Right lobe of liver (tissue), 6 donors: ENCODE measurements at places on chromosomes 6 and 20. TPM values are rescaled to one million over a fixed set of nuclear protein-coding genes. Genes with fewer than 3 reads are reported as not detected.

- H3K4me3 ChIP-seq, result no peak overlapping the region
- no peak for DNase-seq
- H3K27me3 ChIP-seq, result no peaks in the 10 kb centered on the region
- no peaks in the 10 kb centered on the region for H3K4me1 ChIP-seq
These were observed 74.5 kb upstream of the SRSF6 start for GRCh38 chr20:43383026-43383795.

DNA sequence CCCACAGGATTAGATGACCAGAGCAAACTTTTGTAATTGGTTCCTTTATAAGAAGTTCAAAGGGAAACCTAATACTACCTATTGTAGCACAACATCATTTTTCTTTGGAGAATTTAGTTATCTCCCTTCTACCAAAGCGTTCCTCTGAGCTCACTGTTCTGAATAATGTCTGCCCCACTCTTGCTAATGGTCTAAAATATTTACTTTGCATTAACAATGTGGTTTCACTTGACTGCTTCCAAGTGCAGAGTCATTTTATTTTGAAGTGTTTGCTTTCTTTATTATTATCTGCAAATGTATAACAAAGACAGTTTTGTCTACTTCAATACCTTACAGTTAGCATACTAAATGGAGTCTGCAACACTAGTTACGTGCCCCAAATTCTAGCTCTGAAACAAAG is 15.0 kb downstream of the TRAPPC3L start:
- H3K4me3 ChIP-seq, result no peak overlapping the region
- no peaks in the 10 kb centered on the region for H3K27me3 ChIP-seq
- H3K4me1 ChIP-seq, result no peaks in the 10 kb centered on the region
- no peaks in the 10 kb centered on the region for H3K36me3 ChIP-seq

- no peaks in the 10 kb centered on the region for H3K4me1 ChIP-seq
- no peaks in the 10 kb centered on the region for H3K36me3 ChIP-seq
- H3K27ac ChIP-seq, result no peak overlapping the region
- no peak for DNase-seq
These were observed 264.9 kb downstream of the HIVEP2 start for GRCh38 chr6:142679907-142680700.

GRCh38 chr6:157656437-157656997 is 166.5 kb upstream of the SNX9 start:
- H3K27ac ChIP-seq, result no peak overlapping the region
- no peaks in the 10 kb centered on the region for H3K27me3 ChIP-seq
- H3K4me3 ChIP-seq, result no peak overlapping the region
- H3K36me3 ChIP-seq, result no peaks in the 10 kb centered on the region
- H3K4me1 ChIP-seq, result no peaks in the 10 kb centered on the region

DNA sequence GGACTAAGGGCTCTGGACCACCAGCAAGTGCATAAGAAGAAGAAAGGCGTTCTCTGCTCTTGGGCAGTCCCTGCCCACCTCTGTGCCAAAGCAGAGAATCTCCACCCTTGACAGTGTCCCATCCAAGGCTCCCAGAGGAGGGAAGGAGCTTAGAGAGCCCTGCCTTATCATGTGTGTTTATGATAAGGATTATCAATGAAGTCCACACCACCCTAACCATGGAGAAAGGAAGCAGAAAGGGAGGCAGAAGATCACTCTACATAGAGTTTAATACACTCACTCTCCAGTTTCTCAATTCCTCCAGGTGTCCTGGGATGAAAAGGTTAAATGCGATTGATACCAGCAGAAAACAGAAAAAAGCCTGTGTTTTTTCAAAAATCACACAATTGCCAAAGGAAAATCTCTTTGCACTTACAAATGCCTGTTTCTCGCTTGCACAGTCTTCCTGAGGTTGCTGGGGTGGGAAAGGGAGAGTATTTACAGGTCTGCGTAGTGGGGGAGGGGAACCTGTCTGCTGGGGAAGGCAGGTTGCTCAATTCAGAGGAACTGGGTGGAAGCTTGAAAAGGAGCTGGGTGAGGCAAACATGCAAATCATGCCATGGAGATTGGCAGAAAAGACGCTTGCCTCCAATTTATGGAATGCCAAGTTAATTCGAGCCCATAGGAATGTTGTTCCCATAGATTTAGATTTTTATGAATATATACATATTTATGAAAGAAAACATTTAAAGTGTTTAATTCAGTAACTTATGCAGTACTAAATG is 104.0 kb downstream of the EYA2 start:
- no peak for DNase-seq
- H3K4me1 ChIP-seq, result no peaks in the 10 kb centered on the region
- H3K27ac ChIP-seq, result no peak overlapping the region
- no peaks in the 10 kb centered on the region for H3K36me3 ChIP-seq

GRCh38 chr6:146336191-146336590 is 207.4 kb upstream of the RAB32 start:
- no peaks in the 10 kb centered on the region for H3K4me1 ChIP-seq
- no peak overlapping the region for H3K4me3 ChIP-seq
- H3K36me3 ChIP-seq, result no peaks in the 10 kb centered on the region

- no peak for DNase-seq
- no peak overlapping the region for H3K27ac ChIP-seq
- H3K4me1 ChIP-seq, result no peaks in the 10 kb centered on the region
- no peaks in the 10 kb centered on the region for H3K36me3 ChIP-seq
- no peaks in the 10 kb centered on the region for H3K27me3 ChIP-seq
These were observed 14.8 kb downstream of the PMEPA1 start for GRCh38 chr20:57695012-57695411.

- H3K4me3 ChIP-seq, result no peak overlapping the region
- no peak overlapping the region for H3K27ac ChIP-seq
- no peaks in the 10 kb centered on the region for H3K36me3 ChIP-seq
- no peaks in the 10 kb centered on the region for H3K4me1 ChIP-seq
These were observed 97.4 kb upstream of the JARID2 start for GRCh38 chr6:15148356-15148946.

GRCh38 chr20:7151676-7152470 is 384.4 kb downstream of the BMP2 start:
- DNase-seq, result no peak
- no peaks in the 10 kb centered on the region for H3K36me3 ChIP-seq
- H3K27ac ChIP-seq, result no peak overlapping the region
- H3K27me3 ChIP-seq, result no peaks in the 10 kb centered on the region
- no peak overlapping the region for H3K4me3 ChIP-seq
- peaks cover 9% of the 10 kb centered on the region for H3K4me1 ChIP-seq

GRCh38 chr6:84019842-84020211 is 13.7 kb upstream of the MRAP2 start:
- no peaks in the 10 kb centered on the region for H3K36me3 ChIP-seq
- no peaks in the 10 kb centered on the region for H3K4me1 ChIP-seq
- no peak overlapping the region for H3K27ac ChIP-seq
- H3K4me3 ChIP-seq, result no peak overlapping the region
- no peaks in the 10 kb centered on the region for H3K27me3 ChIP-seq

The CGAS gene
- total RNA-seq, result 1.1 TPM

The PMEPA1 gene
- total RNA-seq, result 0.50 TPM
